ENCODE measurements at places on chromosomes 1 and 21.

DNA sequence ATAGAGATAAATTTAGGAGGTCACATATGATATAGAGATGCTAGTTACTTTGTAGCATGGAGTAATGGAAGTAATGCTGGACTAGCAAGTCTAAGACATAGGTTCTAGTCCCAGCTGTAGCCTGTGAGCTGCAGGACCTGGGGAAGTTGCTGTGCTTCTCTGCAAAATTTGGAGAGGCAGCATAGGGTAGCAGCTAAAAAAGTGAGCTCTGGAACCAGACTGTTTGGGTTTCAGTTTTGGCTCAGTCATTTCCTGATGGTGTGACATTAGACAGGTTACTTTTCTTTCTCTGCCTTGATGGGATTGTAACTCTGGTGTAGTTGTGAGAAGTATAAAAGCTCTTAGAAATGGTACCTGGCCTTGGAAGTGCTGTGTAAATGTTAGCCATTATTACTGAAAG lies 3.3 kb downstream of the METTL13 start:
- DNase-seq: no peak

GRCh38 chr1:116579259-116579875 lies 8.5 kb upstream of the CD58 start:
- no peak for DNase-seq

DNA sequence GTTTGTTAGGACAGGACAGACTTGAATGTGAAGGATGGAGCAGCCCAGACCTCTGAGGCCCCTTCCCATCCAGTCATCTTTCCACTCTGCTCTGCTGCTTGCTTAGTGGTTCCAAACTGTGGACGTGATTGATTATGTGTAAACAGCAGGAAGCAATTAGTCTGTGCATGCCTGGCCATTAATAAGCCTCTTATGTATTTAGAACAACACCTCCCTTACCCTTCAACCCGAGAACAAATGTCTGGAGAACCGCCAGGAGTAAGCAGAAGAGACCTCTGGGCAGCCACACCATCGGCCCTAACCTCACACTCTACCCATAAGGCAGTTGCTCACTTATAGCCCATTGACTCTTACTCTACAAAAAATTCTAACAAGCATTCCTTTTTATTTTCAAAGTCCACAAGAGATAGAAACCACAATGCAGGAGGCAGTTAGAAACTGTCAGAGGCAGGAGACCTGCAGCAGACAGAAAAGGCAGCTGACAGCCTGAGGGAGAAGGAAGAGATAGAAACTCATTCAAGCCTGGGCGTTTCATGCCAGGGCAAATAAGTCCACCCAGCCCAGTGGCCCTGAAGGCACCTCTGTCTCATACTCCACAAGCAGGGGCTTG lies 5.8 kb upstream of the EPHA8 start:
- DNase-seq: no peak

DNA sequence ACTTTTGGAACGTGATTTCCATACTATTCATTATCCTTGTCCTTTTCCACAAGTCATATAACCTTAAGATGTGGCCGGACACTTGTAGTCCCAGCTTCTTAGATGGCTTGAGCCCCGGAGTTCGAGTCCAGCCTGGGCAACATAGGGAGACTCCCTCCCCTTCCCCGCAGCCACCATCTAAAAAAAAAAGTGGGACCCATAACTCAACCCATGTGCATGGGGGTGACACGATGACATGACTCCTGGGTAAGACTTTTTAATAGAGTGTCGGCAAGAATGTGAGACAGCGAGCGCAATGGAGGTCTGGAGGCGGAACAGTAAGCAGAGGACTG lies 25.7 kb downstream of the MIA3 start:
- no peak for DNase-seq

GRCh38 chr1:108033550-108033951 lies 68.6 kb upstream of the VAV3 start:
- DNase-seq: no peak

DNA sequence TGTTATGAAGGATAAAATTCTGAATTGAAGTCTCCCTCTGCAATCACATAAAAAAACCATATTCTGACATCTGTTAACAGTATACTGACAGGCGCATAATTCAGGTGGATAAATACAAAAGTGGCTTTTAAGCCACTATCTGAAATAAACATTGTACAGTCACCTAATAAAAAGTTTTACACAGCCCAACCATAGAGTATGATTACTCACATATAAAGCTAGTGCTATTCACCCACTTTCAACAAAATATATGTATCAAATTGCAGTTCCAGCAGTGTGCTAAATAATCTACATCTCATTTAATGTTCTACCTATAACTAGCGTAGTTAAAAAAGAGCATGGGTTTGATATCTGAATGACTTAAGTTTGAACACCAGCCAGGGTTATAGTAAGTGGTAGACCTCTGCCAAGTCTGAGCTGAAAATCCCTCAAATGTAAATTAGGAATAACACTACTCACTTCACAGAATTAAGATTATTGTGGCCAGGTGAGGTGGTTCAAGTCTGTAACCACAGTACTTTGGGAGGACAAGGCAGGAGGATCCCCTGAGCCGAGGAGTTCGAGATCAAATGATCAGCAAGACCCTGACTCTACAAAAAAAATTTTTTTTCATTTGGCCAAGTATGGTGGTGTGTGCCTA lies 3.9 kb downstream of the EGLN1 start:
- no peak for DNase-seq

- no peak for DNase-seq
Measured at GRCh38 chr1:58293388-58293787, 253.1 kb downstream of the OMA1 start.

DNA sequence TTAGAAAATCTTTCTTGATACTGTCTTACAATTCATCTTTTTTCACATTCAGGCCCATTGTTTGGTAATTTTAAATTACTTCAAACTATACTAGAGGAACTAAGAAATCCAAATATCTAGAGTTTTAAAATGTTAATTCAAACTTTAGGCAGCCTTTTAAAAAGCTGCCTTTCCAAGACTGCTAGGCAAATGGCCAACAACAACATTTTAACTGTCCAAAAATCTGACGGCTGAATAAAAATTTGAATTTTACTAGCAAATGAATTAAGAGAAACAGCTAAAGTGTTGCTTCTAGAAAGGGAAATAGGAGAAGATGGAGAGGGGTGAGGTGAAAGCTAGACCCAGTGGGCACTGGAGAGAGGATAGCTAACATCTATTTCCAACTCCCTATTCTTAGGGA lies 17.2 kb downstream of the DPYD start:
- DNase-seq: no peak

DNA sequence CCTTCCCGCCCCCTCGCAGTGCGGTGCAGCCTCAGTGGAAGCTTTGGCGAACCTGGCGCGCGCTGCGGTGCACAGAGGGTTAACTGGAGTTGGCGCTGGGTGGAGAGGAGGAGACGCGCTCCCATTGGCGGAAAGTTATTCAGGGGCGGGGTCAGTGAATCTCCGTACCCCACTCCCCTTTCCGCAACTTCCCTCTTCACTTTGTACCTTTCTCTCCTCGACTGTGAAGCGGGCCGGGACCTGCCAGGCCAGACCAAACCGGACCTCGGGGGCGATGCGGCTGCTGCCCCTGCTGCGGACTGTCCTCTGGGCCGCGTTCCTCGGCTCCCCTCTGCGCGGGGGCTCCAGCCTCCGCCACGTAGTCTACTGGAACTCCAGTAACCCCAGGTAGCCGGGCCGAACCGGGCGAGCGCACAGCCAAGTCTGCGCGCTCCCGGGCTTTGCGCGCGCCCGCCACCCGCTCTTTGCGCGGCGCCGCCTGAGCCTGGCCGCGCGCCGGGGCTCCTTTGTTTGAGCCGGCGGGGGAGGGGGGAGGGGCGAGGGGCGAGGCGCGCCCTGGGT lies at the start of gene EFNA4:
EFNA4 (plus strand) TSS at position 191 of the 561 bp plus-strand sequence; CDS start at position 275, 84 bp downstream.
- peak; percentile 88 for DNase-seq

GRCh38 chr1:31366796-31367195 lies 6.1 kb downstream of the FABP3 start:
- DNase-seq: no peak

DNA sequence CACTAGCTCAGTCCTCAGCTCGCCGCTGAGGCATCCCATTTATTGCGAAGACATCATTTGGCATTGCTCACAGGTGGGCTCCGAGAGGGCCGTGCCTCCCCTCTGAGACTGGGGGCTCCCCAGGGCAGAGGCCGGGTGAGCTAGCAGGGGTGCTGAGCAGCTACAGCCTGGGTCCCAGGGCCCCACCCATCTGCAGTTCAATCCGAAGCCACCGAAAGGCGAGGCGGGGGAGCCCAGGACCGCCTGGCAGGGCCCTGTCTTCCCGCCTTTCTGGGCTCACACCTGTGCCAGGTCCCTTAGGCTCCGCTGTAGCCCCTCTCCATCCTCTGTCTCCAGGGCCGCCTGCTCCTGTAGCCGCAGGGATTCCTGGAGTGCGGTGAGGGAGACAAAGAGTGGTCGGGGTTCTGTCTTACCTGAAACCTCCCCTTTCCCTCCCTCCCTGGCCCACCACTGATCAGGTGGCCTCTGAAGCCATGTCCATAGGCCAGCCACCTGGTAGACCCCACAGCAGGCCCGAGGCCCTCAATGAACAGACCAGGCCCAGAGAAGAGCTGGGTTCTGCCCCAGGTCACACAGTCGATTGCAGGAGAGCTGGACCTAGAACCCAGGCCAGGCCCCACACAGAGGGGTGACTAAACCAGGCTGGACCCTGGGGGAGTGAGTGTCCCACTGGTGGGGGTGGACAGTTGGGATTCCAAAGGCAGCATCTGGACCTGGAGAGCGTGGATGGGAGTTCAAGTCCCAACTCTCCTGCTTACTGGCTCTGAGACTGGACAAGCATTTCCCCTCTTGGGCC lies 18.1 kb upstream of the NBPF1 start:
- DNase-seq: no peak

GRCh38 chr1:23664837-23665795 lies 26.5 kb upstream of the RPL11 start:
- no peak for DNase-seq

GRCh38 chr1:27940297-27940696 lies 5.5 kb downstream of the SMPDL3B start:
- peak; percentile 60 for DNase-seq

DNA sequence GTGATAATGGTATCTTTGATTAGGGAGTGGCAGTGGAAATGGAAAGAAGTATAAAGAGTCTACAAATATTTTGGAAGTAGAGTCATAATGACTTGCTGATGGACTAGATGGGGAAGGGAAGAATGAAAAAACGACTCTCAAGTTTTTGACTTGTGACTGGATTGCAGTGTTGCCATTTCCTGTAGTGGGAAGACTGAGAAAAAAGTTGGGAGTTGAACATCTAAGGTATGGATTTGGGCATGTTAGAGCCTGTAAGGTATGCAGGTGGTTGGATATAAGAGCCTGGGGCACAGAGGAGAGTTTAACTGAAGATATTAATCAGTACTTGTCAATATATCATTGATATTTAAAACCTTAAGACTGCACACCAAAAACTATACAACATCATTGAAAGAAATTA lies 19.4 kb downstream of the DNM3 start:
- DNase-seq: no peak

DNA sequence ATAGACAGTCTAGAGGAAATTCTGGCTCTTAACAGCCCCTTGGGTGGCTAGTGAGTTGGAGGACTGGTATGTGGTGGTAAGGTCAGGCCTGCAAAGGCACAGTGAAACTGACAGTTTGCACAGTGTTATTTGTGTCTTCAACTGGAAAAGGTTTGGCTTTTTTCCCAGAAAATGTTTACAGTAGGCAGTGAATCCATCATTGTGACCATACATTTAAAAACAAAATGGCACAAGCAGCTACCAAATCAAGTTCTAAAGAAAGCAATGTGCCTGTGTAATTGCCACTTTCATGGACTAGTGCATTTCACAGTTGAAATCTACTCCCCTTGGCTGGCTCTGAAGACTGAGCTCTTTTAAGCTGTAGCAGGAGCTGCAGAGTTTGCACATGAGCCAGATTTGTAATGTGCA lies 24.8 kb downstream of the ATPAF1 start:
- DNase-seq: no peak

DNA sequence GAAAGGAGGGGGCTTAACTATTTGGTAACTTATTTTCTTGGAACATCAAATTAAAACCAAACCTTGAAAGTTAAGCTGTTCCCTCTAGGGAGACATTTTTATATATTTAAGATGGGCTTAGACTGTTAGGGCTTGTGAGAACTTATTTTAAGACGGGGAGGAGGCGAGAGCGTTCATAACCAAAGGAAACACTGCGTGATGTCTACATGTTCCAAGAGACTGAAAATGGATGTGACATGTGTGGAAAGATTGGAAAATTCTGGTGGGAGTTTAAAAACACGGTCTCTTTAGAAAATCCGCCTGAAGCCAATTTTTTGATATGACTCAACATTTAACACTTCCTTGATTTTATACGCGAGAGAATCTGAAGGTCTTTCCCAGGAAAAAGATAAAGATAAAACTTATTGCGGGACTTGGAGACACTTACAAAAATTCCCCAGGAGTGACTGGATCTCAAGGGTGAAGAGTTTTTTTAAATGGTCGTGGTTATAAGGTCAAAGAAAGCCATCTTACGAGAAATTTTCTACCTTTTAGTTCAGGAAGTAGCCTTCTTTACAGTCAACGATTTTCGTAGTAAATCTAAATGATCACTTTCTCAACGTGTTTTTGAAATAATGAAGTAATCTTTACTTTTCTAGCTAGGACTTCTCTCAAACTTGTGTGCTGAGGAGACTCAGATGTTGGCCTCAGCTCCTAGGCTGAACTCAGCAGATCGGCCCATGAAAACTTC lies 828 bp downstream of the PNRC2 start:
- DNase-seq: no peak

- no peak for DNase-seq
Measured at GRCh38 chr1:153882296-153882912, 40.4 kb downstream of the GATAD2B start.

GRCh38 chr1:245603311-245603865 lies 448.6 kb downstream of the KIF26B start:
- DNase-seq: no peak

GRCh38 chr1:181918880-181919525 lies 142.5 kb downstream of the ZNF648 start:
- DNase-seq: no peak

DNA sequence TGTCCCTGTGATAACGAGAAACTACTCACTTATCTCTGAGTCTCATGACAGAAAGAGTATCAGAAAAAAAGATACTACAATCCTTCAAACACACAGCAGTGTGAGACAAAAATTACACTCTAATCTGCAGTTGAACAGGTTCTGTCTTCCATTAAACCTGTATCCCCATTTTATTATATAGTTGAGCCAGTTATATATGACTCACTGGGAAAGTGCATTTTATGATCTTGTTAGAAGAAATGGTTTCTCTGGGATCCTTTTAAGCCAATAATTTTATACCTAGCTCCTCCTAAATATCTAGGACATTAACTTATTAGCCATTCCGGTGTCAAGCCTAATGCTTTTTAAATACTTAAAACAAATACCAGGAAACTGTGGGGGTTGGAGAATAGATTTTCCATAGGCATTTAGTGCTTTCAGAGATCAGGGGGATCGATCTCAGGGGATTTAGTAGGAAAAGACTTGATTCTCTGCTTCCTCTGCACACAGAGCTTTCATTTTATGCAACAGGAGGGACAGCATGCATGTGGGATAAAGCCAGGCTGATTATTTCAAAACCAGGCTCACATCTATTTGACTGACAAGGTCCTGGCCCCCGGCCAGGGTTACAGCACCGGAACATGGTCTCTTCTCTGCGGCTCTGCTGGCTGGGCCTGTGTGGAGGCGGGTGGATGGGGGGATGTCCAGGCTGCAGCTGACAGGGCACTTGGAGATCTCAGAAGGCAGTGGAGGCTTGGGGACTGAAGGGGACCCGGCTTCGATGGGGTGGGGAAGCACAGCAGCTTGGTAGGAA lies 310.6 kb downstream of the DISC1 start:
- DNase-seq: no peak

Measured in 8988T (cell line).